ENCODE measurements at places on chromosomes 5 and 9.

DNA sequence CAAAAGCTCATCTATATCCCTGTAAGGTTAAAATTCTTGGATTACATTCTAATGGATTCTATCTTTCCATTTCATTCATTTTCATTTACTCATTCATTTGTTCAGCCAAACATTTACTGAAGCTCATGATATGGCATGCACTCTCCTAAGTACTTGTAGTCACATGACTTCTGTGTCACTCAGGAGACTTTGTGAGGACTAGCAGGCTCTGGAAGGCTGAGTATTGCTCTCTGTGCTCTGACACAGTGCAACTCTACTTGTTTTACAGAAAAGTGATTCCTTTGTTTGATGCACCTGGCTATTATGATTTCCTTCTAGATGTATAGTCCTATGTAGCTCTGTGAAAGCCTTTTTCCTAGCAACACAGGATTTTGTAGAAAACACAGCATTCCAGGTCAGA, 53.0 kb downstream of the YIPF5 start:
- DNase-seq: no peak

- no peak for DNase-seq
Observed at GRCh38 chr5:78731884-78732283, 83.3 kb upstream of the LHFPL2 start.

- no peak for DNase-seq
Observed at GRCh38 chr9:110871736-110872135, 166.5 kb downstream of the LPAR1 start.

GRCh38 chr5:33415811-33416354, 24.9 kb upstream of the TARS1 start:
- no peak for DNase-seq

- DNase-seq: no peak
Observed at GRCh38 chr5:1208221-1208742, 6.9 kb downstream of the SLC6A19 start.

DNA sequence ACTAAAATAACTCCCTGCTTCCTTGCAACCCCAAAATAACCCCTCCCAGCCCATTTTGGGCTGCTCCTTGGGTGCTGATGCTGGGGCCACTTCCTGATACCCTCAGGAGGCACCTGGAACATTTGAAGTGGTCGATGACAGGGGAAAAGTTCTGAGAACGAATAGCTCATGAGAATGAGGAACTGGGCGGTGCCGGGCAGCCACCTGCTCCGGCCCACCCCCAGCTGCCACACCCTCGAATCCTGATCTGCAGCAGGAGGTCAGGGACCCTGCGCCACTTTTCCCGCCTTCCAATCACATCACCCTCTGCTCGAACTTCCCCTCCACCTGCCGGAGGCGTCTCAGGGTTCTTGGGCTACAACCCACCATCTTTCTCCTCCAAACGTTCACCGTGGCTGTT, 19.7 kb downstream of the HRH2 start:
- no peak for DNase-seq

DNA sequence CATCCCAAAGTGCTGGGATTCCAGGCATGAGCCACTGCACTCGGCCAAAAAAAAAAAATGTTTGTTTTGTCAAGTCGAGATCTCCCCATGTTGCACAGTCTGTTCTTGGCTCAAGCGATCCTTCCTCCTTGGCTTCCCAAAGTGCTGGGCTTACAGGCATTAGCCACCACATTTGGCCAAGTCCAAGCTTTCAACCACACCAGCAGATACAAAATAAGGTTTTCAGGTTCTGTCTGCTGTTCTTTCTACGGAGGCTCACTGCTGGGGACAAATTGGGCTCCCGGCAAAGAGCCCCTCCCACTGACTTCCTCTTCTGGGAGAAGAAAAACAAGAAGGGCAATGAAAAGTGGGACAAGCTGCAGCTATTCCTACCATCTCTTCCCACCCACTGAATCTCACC, 37.6 kb upstream of the GGTA1 start:
- no peak for DNase-seq

Data from naive thymus-derived CD8-positive, alpha-beta T cell (primary cell).